ENCODE measurements at places on chromosomes 16 and 17.
A peak's percentile ranks its signal among the peaks of the same experiment; 100 is the strongest.

- H3K36me3 ChIP-seq = no peaks in the 10 kb centered on the region
- H3K4me3 ChIP-seq = no peak overlapping the region
- peaks cover 17% of the 10 kb centered on the region for H3K27me3 ChIP-seq
- no peak for DNase-seq
- no peaks in the 10 kb centered on the region for H3K4me1 ChIP-seq
Measured at GRCh38 chr16:89049484-89050118, 44.1 kb upstream of the ACSF3 start.

- H3K36me3 ChIP-seq = no peaks in the 10 kb centered on the region
- H3K27me3 ChIP-seq = peaks cover 3% of the 10 kb centered on the region
Measured at GRCh38 chr17:19592316-19592715, 56.2 kb upstream of the ALDH3A2 start.

DNA sequence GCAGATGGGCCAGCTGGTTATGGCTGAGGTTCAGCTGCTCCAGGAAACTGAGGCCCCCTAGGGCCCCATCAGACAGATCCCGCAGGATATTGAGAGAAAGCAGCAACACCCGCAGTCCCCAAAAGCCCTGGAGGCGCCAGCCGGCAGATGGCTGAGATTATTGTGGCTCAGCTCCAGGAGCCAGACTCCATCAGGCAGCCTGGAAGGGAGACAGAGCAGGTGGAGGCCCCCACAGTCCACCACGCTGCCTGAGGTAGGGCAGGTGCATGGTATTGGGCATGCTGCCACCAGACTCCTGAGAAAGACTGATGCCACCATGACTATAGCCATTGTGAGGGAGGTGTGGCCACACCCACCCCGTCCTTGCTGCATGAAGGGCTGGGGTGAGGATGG lies 9.5 kb upstream of the TMEM101 start:
- peaks cover 14% of the 10 kb centered on the region for H3K36me3 ChIP-seq
- H3K4me1 ChIP-seq = no peaks in the 10 kb centered on the region
- no peak overlapping the region for H3K4me3 ChIP-seq
- H3K27me3 ChIP-seq = no peaks in the 10 kb centered on the region
- H3K27ac ChIP-seq = no peak overlapping the region

DNA sequence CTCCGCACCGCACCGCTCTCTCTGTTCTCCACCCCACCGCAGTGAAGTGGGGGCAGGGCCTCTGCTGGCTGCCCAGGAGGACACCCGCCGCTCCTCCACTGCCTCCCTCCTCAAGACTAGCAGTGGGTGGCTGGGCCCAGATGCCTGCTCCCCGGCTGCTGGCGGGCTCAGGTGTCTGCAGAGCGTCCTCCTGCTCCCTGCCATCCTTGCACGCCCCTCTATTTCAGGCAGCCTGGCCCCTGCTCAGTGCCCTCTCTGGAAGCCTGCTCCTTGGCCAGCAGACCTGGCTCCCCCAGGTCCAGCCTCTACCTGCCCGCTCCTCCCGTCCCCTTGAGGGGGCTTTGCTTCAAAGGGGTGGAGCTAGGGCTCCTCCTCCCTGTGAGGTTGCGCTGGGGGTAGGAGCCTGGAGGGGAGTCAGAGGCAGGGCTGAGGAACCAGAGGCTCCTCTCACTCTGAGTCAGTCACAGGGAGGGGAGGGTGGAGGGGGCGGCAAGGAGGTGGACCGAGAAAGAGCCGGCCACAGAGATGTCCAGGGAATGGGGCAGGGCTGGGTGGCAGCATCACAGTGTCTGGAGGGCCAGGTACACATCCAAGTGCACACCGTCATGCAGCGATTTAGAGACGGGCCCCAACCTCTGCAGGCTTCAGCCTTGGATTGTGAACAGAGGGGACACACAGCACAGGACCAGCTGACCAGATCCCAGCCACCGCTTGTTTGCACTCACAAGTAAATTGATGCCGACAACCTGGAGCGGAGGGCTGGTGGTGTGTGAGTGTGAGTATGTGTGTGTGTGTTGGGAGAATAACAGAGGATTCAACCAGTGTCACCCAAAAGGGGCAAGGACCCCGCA lies 9.8 kb upstream of the TMEM92 start:
- peaks cover 78% of the 10 kb centered on the region for H3K4me1 ChIP-seq
- H3K4me3 ChIP-seq = peak overlapping the region; percentile 38
- H3K27me3 ChIP-seq = no peaks in the 10 kb centered on the region
- DNase-seq = no peak

DNA sequence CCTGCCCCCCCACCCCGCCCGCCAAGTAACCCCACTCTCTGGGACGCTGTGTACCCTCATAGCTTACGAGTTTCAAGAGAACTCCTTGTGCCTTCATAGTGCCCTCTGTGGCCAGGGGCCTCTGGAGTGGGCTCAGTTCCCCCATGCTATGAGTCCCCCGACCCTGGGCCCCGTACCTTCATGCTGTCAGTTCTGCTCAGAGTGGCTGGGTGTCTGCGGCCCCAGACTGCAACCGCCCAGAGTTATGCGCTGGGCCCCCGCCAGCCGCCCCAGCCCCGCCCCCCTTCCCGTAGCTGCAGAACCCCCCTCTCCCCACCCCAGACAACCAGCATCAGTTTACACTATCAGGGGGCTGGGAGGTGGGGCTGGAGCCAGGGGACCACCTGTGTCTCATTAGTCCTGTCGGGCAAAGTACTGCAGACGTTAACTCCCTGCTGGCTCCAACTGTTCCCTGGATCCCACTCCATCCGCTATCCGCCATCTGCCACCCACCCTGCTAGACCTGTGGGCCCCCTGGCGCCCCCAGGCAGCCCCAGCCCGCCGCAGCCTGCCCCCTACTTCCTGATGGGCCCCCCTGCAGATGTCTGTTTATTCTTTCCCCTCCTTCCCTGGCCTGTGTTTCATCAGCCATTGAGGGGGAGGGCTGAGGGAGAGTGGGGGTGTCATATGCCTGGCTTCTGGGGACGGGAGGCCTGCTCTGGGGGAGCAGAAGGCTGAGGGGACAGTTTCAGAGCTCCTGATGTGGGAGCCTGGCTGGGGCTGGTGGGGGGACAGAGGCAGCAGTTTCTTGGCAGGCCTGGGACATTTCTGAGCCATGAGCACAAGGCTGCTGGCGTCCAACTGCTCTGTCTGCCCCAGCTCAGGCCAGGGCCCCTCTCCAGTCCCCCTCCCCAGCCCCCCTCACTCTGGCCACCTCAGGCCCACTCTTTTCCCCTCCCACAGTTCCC lies at the start of gene MFAP4:
Gene MFAP4, minus strand, starts transcription at position 217 of the 947 bp plus-strand sequence. Its CDS starts 35 bp downstream, at position 182.
- peak; percentile 80 for DNase-seq
- H3K4me3 ChIP-seq = peak within 1 kb of the TSS; percentile 75
- peaks cover 74% of the 10 kb centered on the region for H3K4me1 ChIP-seq
- peak within 1 kb of the TSS; percentile 93 for H3K27ac ChIP-seq

- peak overlapping the region; percentile 84 for H3K27ac ChIP-seq
- no peak overlapping the region for H3K4me3 ChIP-seq
- no peak for DNase-seq
- H3K27me3 ChIP-seq = no peaks in the 10 kb centered on the region
- peaks cover 31% of the 10 kb centered on the region for H3K36me3 ChIP-seq
Measured at GRCh38 chr17:40089077-40089895, 11.1 kb downstream of the NR1D1 start.

DNA sequence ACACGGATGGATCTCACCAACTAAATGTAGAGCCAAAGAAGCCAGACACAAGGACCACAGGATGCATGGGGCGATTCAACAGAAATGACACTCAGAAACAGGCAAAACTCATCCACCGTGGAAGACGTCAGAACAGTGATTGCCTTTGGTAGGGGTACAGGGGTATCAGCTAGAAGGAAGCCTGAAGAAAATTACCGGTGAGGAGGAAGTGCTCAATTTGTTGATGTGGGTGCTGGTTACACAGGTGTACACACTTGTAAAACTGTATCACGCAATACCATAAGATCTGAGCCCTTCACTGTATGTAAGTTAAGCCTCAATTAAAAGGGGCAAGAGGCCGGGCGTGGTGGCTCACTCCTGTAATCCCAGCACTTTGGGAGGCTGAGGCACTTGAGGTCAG lies 226.1 kb downstream of the C16orf78 start:
- H3K4me1 ChIP-seq = peaks cover 33% of the 10 kb centered on the region

- peaks cover 2% of the 10 kb centered on the region for H3K4me1 ChIP-seq
- no peak overlapping the region for H3K4me3 ChIP-seq
- H3K27ac ChIP-seq = no peak overlapping the region
- H3K36me3 ChIP-seq = peaks cover 13% of the 10 kb centered on the region
Measured at GRCh38 chr16:72311426-72311825, 139.5 kb upstream of the PMFBP1 start.

DNA sequence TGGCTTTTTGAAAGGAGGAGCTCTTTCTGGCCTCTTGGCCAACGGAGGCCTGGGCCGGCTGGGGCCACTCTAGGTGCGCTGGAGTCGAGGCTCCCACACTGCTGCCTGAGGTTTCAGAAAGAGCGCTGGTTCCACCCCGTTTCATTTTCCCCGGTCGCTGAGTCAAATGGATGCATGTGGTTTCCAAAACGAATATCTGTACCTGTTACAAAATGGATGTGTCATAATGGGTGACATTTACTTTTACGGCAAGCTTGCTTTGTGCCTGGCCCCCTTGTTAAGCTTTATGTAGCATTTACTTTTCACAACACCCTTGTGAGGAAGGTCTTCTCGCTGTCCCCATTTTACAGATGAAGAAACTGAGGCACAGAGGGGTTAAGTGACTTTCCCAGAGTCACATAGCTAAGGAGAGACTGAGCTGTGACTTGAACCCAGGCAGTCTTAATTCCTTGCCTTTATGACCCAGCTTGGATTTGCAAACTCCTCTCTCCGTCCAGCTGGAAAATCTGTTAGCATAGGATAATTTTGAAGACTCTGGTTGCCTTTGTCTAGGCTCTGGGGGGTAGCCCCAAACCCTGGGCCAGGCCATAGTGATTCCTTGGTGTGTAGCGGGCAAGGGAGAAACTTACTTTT lies 10.6 kb downstream of the KSR1 start:
- H3K27ac ChIP-seq = no peak overlapping the region
- no peak for DNase-seq
- H3K27me3 ChIP-seq = no peaks in the 10 kb centered on the region
- H3K36me3 ChIP-seq = no peaks in the 10 kb centered on the region

DNA sequence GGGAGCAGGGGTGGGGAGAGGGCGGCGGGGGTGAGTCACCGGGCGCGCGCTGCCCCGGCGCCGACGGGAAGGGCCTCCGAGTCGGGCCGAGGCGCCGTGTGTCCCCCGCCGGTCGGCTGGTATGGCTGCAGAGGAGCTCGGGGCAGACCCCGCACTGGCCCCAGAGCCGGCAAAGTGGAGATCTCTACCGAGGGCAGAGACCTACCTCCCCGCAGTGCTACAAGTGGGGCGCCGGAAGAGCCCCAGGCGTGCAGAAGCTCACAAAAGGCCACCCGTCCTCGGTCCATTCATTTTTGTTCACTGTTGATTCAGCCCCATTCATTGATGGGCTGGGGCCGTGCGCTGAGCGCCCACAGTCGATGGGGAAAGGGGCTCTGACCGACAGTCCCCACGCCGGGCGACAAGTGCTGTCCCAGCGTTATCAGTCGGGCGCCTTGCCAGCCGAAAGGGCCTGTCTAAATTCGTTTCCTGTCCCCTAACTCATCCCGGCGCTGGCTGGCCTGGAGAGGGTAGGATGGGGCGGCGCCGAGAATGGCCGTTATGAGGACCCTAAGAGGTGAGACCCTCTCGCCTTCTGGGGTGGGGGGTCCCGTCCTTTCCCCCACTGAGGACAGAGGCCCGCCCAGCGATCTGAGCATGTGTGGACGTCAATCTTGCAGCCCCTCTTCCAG lies 709 bp upstream of the ENO3 start:
- peak overlapping the region; percentile 73 for H3K4me3 ChIP-seq
- peak; percentile 41 for DNase-seq
- peaks cover 37% of the 10 kb centered on the region for H3K4me1 ChIP-seq
- H3K27ac ChIP-seq = peak overlapping the region; percentile 90

DNA sequence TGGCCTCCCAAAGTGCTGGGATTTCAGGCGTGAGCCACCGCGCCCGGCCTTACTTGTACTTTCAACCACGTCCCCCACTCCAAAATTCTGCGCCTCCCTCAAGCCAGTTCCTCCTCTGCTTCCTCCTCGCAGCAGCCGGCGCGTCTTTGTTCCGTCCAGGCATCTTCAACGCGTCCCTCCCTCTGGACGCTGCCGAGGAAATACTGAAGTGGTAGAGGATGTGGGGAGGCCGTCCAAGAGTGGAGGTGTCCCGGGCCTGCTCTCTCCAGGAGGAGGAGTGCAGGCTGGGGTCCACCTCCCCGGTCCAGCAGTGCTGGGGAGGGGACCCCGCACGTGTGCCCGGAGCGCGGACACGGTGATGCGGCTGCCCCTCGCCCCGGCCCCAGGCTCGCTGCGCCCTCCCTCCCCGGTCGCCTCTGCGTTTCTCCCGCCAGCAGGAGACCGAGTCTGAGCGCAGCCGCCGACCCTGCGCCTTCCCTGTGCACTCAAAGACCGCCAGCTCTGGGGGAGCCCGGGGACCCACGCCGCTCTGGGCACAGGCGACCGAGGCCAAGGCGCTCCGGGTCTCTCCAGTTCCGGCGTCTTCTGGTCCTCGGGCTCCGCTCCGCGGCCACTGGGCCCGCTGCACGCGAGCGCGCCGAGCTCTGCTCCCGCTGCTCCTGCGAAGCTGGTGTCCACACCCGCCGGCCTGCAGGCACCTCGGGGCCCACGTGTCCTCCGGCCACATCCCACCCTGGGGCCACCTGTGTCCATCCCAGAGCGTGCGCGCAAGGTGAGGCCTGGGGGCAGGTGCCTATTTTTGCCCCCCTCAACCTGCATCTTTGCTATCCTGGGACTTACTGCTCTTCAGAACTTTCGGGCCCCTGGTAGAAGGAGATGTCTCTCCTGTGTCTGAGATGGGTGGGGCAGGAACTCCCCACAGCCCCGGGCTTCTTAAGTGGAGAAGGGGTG lies 31.7 kb downstream of the OSBPL7 start:
- peaks cover 3% of the 10 kb centered on the region for H3K4me1 ChIP-seq
- H3K27me3 ChIP-seq = peaks cover 92% of the 10 kb centered on the region
- peak; percentile 60 for DNase-seq

GRCh38 chr17:68505951-68506350 lies 6.3 kb upstream of the PRKAR1A start:
- H3K27me3 ChIP-seq = peaks cover 5% of the 10 kb centered on the region
- no peak for DNase-seq
- H3K4me3 ChIP-seq = no peak overlapping the region
- H3K27ac ChIP-seq = no peak overlapping the region
- no peaks in the 10 kb centered on the region for H3K36me3 ChIP-seq

DNA sequence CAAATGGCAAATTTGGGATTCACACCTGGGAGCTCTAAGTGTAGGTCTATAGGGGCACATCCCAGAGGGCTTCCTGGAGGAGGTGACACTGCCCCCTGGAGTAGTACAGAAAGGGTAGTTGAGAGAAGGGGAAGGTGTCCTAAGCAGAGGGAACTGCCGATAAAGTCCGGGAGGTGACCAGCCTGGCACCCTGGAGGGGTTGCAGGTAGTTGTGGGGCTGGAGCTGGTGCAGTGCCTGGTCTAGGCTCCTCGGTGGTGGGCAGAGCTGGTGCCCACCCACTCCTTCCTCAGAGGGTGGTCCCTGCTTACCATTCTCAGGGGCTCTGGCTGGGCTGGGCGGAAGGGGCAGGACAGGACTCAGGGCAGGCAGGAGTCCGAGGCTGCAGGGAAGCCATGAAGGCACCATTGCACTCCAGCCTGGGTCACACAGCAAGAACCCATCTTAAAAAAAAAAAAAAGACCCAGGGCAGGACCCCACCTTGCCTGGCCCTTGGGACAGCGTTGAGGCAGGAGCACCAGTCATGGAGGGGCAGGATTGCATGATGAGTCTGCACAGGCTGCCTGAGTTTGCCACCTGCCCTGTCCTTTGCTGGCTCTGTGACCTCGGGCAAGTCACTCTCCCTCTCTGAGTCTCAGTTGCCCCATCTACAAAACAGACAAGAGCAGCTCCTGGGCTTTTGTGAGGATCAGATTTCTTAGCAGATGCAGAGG lies 43.8 kb downstream of the LAT start:
- DNase-seq = no peak
- no peaks in the 10 kb centered on the region for H3K4me1 ChIP-seq
- H3K27me3 ChIP-seq = peaks cover 2% of the 10 kb centered on the region
- no peak overlapping the region for H3K27ac ChIP-seq
- no peak overlapping the region for H3K4me3 ChIP-seq
